ENCODE measurements at places on chromosomes 3 and 15.

GRCh38 chr15:97114900-97115760, 784.6 kb downstream of the NR2F2 start:
- DNase-seq = no peak

DNA sequence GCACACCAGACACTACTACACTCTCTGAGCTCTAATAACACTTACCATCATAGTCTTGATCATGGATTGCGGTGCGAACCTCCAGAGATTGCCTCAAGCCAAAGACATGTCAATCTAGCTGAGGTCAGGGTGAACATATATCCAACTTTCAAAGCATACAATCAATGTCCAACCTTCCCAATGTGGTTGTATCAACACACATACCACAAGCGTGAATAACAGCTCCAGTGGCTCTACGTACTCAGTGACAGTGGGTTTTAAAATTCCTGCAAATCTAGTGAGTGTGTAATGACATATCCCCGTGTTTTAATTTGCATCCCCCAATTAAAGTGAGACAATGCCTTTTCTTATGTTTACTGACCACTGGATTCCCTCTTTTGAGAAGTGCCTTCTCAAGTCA, 29.6 kb downstream of the SFMBT1 start:
- DNase-seq = no peak

DNA sequence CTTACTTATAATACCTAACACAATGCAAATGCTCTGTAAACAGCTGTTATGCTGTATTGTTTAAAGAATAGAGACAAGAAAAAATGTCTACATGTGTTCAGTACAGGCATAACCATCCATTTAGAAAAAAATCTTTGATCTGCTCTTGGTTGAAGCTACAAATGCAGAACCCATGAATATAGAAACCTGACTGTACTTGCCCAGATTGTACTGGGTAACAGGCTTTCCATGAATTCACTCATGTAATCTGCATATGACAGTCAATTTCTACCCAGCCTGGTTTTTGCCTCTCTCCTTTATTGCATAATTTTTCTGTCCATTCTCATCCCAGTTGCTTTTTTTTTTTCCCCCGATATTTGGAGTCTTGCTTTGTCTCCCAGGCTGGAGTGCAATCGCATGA, 62.6 kb upstream of the ETV5 start:
- DNase-seq = no peak

GRCh38 chr15:70164156-70164900, 66.6 kb upstream of the TLE3 start:
- DNase-seq = no peak

GRCh38 chr3:125212509-125213363, at the start of gene SLC12A8:
Gene SLC12A8, minus strand, starts transcription at chr3:125212748. Its CDS starts 1,399 bp downstream, at chr3:125211349.
- no peak for DNase-seq

DNA sequence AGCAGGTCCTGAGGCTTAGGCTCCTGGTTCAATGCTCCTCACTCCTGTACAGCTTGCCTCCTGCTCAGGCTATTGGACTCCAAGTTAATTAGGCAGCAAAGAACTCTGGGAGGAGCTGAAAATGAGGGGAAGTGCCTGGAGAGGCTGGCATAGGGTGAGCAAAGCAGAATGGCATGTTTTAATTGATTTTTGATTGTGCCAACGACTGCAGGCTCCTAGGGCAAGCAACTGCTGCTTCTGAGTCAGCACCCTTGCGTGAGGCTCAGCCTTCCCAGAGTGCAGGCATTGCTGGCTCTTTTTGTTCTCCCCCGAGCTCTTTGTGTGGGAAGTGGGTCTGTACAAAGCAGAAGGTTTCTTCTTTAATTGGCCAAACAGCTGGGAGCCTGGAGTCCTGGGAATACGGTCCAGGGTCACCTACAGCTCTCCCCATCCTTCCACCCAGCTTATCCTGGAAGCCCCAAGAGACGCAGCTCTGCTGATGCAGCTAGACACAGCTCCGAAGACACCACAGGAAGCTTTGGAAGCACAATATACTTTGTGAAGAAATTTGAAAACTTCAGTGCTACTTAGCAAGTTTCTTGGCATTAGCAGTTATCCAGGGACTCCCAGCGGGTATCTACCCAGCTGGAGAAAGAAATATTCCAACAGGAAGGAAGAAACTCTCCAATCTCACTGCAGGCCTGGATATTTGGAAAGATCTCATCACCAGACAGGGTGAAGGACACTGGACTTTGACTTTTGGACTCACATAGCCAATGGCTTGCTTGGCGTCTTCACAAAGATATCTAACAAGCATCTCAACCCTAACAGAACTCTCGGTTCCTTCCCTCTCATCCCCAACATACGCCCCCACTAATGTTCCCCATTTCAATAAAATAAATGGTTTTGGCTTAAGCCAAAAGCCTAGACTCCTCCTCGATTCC, 76.8 kb downstream of the BDH1 start:
- no peak for DNase-seq

- no peak for DNase-seq
These were observed 11.3 kb downstream of the DNAAF4 start for GRCh38 chr15:55496716-55497115.

- DNase-seq = no peak
These were observed 141.7 kb upstream of the GPR149 start for GRCh38 chr3:154571553-154572226.

GRCh38 chr3:86948822-86949221, 42.1 kb downstream of the VGLL3 start:
- peak; percentile 77 for DNase-seq

- DNase-seq = no peak
These were observed 234.3 kb downstream of the SQOR start for GRCh38 chr15:45869034-45869668.

GRCh38 chr15:43881944-43882343, 55.1 kb downstream of the WDR76 start:
- no peak for DNase-seq

DNA sequence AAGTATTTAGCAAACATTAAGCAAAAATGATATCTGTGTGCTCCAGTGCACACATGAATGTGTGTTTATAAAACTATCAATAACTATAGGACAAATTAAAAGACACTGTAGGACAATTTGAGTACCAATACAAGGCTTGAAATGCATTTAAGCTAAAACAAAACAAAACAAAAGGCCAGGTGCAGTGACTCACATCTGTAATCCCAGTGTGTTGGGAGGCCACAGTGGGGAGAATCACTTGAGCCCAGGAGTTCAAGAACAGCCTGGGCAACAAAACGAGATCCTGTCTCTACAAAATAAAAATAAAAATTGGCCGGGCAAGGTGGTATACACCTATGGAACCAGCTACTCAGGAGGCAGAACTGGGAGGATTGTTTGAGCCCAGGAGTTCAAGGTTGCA, 50.7 kb downstream of the CSNK1G1 start:
- DNase-seq = peak; percentile 15

GRCh38 chr15:50909010-50909317, 481 bp downstream of the AP4E1 start:
- DNase-seq = peak; percentile 48

- DNase-seq = no peak
These were observed 223.8 kb upstream of the LYSMD4 start for GRCh38 chr15:99956820-99957641.

GRCh38 chr3:129598000-129598381, 8.5 kb downstream of the PLXND1 start:
- peak; percentile 30 for DNase-seq

DNA sequence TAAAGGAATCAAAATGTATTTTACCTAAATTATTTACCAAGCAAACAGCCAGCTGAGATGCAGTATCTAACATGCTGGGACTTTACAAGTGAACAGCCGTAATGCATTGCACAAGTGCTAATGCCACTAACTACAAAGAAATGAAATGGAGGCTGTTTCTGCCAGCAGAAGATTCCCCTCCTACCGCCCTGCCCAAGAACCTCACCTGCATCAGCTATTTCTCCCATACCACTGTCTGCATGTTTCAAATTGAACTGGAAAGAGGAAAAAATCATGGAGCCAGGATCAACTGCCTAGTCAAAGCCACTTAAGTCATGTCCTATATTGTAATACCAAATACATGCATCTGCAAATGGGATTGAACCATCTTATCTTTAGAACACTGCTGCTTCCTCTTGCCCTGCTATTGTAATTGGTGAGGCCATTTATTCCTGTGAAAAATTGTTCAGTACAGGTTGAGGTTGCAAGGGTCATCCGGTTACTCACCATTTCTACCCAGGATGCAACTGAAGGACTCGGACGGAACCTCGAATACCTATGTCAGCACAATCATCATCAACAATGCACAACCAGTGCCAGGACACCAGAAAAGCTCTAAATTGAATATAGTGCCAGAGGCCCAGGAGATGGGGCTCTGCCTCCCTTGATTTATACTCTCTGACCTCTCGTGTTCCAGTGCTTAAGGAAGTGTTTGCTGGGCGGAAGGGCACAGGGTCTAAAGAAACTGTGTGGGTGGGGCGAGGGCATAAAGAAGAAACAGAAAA, 27.5 kb downstream of the ANXA2 start:
- no peak for DNase-seq

DNA sequence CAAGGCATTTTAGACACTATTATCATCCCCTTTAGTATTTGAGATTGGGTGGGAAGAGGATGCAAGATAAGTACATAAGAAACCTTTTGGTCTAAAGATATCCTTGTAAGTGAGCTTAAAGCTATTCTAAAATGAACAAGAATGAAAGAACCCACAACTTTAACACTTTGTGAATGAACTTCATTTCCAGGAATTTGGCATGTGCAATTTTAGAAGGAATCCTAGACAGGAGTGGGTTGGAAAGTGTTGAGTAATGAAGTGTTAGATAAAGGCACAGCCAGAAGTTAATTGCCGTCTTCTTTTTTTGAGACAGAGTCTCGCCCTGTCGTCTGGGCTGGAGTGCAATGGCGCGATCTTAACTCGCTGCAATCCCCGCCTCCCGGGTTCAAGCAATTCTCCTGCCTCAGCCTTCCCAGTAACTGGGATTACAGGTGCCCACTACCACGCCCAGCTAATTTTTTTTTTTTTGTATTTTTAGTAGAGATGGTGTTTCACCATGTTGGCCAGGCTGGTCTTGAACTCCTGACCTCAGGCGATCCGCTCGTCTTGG, 13.2 kb upstream of the TEX9 start:
- DNase-seq = no peak

GRCh38 chr3:192082730-192083660, 622.0 kb downstream of the PYDC2 start:
- DNase-seq = no peak

DNA sequence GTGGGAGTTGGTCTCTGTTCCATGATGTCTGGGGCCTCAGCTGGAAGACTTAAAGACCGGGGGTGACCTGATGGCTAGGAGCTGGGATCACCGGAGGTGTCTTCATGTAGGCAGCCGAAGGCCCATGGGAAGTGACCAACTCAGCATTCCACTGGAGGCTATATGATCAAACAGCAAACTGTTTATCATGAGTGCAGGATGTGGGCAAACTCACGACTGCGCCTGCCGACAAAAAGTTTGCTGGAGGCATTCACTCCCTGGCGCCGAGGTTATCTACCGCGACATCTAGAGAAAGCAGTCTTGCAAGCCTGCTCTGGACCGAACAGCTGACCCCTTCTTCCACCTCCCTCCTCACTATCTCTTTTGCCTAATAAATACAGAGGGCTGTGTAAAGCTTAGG, 62.7 kb upstream of the NR2C2 start:
- DNase-seq = no peak

GRCh38 chr3:104907507-104907906, 459.2 kb upstream of the ALCAM start:
- peak; percentile 61 for DNase-seq

- no peak for DNase-seq
These were observed 98.3 kb downstream of the CMSS1 start for GRCh38 chr3:99915906-99916432.

DNA sequence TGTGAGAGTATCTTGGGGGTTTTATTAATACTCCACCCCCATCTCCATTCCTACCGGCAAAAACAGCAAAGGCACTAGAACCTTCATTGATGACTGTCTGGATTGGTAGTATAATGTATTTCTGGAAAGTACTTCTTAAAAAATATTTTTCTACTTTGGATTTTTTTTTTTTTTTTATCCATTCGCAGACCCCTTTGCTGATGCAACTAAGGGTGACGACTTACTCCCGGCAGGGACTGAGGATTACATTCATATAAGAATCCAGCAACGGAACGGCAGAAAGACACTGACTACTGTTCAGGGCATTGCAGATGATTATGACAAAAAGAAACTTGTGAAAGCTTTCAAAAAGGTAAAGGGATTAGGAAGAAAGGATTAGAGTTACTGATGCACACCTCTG, 1.2 kb downstream of the EIF1B start:
- DNase-seq = peak; percentile 61

DNA sequence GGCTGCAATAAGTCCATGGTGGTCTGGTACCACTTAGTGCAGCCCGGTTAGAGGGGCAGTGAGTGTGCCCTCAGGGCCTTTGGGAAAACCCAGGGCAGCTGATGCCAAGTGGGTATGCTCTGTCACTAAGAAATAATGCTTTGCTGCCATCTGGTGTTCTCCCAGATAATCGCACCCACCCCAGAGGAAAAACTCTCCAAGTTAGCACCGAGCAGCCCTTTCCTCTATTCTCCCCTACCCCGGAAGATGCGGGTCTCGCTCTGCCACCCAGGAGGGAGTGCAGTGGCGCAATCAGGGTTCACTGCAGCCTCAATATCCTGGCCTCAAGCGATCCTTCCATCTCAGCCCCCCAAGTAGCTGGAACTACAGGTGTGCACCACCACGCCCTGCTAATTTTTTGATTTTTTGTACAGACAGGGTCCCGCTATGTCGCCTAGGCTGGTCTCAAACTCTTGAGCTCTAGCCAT, 21.3 kb upstream of the DAPK2 start:
- peak; percentile 54 for DNase-seq

DNA sequence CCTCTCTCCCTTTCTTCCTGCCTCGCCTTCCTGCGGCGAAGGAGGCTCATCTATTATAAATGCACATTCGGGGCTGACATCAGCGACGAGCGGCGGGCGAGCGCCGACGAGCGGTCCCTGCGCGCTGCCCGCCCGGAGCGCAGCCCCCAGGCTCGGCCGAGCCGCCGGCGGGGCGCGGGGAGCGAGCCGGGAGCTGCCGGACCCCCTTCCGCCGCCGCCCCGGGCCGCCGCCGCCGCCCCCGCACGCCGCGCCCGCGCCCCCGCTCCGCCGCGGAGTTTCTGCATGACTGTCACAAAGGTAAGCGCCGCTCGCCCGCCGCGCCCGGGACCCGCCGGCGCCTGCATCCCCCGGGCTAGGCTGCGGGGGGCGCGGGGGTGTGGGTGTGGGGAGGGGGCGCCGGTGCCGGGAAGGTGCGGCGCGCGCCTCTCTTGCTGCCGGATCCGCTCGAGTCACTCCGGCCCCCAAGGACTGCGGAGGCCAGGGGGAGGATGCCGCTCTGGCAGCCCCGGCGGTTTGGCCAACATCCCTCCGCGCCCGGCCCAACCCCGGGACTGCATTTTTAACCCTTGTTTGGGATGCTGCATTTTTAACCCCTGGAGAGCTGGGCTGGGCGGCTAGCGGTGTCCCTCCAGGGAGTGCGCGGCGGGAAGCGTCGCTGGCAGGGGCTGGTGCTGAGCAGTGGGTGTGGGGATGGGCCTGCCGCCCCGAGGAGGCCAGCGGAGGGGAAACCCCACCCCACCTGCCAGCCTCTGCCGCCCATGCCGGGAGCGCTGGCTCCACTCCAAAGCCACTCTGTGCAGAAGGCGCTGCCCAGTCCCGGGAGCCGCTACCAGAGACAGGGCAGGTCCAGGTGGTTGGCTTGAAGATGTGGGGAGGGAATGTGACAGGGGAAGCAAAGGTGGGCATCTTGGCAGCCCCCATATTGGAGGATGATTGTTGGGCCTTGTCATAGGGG, at the start of gene CORO2B:
Gene CORO2B (plus strand): TSS at position 14 of the 956 bp plus-strand sequence. CDS start 270 bp downstream, at position 284.
- DNase-seq = no peak

GRCh38 chr3:17752876-17753631, 10.6 kb upstream of the TBC1D5 start:
- DNase-seq = no peak

All from fibroblast of villous mesenchyme (primary cell).